ENCODE measurements at places on chromosomes 1 and 21.

DNA sequence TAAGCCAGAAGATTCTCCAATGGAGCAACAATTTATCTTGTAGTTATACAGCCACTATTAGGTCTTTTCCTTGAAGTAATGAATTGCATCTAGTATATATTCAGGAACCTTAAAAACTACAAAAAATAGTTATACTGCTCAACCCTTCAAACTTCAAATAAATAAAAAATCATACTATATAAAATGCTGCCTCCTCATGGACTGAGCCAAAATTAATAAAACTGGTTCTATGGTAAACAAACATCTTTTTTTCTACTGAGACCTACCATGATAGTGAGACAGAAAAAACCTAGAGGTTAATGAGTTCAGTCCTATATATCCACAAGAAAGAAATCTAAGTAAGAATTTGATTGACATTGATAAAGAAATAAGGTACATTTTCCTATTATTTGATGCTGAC, 67.7 kb downstream of the GPATCH2 start:
- DNase-seq, result no peak

- peak; percentile 91 for DNase-seq
Observed at GRCh38 chr1:156122519-156123355, 8.2 kb downstream of the LMNA start.

GRCh38 chr21:39867198-39867650, at the start of gene PCP4:
TSS of gene PCP4 (plus strand) at chr21:39867438. CDS start at chr21:39867502, 64 bp downstream.
- DNase-seq, result peak; percentile 21

DNA sequence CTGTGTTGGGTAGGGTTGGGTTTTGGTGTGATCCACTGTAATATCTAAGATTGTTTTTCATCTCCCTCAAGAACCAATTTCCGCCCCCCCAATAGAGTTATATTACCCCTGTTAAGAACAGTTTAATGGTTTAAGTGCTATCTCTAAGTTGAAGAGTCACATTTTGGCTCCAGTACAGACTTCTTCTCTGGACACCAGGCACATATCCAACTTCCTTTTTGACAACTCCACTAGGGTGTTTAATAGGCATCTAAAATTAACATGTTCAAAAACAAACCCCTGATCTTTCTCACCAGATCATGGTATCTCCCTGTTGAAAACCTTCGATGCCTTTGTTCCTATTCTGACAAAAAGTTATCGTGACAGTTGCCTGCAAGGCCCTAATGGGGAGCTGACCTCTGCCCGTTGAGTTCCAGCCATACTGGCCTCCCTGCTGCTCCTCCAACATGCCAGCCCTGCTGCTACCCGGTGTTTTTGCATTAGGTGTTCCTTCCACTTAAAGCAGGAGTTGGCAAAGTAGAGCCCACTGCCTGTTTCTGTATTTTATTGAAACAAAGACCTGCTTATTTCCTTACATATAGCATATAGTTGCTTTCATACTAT, 18.6 kb downstream of the USP24 start:
- no peak for DNase-seq

DNA sequence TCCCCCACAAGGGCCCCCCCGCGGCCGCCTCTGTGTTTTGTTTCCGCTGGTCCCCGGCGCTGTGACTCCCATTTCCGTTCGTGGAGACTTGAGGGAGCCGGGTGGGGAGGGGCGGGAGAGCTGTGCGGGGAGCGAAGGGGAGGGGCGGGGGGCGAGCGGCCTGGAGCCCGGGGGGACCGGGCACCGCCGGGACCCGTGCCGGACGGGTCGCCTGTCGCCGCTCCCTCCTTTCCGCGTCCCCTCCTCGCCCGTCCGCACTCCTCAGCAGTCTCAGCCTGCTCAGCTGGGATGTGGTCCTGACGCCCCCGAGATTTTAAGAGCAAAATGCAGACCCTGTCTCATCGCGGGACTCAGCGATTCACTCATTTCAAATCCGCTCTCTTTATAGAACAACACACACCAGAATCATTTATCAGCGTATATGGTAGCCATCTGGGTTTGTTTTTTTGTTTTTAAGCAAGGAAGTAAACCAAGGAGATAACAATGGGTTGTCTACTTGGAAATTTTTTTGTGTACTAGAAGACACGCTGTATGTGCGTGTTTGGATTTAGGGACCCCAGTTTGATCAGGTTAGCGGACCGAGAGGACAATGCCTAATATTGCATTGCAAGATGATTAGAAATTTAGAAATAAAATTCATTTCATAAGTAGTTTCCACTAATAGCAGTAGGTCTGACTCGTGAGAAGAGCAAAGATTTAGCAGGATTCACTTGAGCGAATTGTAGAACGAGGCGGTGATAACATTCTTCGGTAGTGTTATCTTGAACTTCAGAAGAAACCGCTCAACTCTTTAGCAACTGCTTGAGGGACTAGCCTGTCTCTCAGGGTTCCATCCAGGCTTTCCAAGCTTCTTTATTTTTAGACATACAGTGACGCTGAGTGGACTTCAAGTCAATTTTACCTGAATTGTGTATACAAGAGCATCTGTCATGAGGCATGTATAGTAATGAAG, 1.1 kb downstream of the GABPA start:
- peak; percentile 81 for DNase-seq

DNA sequence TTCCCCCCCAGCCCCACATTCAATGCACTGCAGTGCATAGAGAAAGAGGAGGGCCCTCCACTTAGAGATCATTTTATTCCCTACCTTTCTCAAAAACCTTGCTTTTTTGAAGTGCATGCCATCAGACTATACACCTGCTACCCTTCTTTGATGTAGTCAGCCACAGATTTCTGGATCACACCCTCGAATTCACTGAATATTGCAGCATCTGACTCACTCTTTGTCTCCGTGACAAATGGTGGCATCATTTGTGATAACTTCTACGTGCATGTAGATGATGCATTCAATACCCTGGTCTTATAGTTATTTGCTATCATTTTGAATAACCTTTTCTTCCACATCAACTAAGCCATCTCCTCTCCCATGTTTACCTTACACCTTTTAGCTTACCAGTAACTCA, 310.3 kb upstream of the SGIP1 start:
- no peak for DNase-seq

Data from HT1080 (cell line).